ENCODE measurements at places on chromosomes 1 and 21. TPM values are rescaled to one million over a fixed set of nuclear protein-coding genes. Genes with fewer than 3 reads are reported as not detected.

- H3K27me3 ChIP-seq, result no peaks in the 10 kb centered on the region
- no peak for DNase-seq
- no peak overlapping the region for H3K4me3 ChIP-seq
- H3K4me1 ChIP-seq, result no peaks in the 10 kb centered on the region
Observed at GRCh38 chr1:57789936-57790335, 366.1 kb upstream of the DAB1 start.

The MROH9 gene
- total RNA-seq, result not detected

GRCh38 chr21:44903050-44903685, 17.5 kb downstream of the ITGB2 start:
- H3K4me3 ChIP-seq, result no peak overlapping the region
- no peak for DNase-seq
- peaks cover 48% of the 10 kb centered on the region for H3K36me3 ChIP-seq
- no peak overlapping the region for H3K27ac ChIP-seq

DNA sequence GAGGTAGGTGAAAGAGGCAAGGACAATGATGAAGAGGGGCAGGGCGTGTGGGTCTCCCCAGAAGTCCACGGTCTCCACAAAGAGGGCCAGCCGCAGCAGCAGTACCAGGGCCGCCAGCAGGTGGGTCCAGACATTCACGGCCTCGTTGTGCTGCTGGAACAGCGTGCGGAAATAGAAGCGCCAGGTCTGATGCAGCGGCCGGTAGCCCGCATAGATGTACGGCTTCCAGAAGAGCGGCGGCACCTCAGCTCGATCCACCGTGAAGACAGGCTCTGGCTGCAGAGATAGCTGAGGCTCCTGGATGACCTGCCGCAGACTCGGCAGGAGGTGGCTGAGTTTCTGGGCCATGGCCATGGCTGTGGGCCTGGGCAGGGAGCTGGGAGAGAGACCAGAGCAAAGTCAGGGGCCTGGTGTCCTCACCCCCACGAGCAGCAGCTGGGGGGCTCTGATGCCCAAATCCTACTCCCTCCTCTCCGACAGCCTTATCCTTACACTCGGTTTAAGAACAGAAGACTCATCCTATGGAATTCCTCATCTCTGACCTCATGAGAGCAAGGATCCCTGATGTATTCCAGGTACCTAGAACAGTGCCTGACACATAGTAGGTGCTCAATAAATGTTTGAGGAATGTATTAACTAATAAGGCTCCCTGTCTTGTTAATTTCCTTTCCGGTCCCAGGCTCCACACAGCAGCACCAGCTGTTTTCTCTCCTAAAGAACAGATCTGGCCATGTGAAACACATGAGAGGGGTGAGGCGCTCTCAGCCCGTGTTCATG, 4.4 kb upstream of the AUNIP start:
- H3K36me3 ChIP-seq, result peaks cover 1% of the 10 kb centered on the region
- DNase-seq, result no peak
- peaks cover 10% of the 10 kb centered on the region for H3K4me1 ChIP-seq

- no peaks in the 10 kb centered on the region for H3K36me3 ChIP-seq
- H3K4me1 ChIP-seq, result no peaks in the 10 kb centered on the region
- H3K4me3 ChIP-seq, result no peak overlapping the region
Observed at GRCh38 chr1:208161656-208162375, 82.4 kb downstream of the PLXNA2 start.

DNA sequence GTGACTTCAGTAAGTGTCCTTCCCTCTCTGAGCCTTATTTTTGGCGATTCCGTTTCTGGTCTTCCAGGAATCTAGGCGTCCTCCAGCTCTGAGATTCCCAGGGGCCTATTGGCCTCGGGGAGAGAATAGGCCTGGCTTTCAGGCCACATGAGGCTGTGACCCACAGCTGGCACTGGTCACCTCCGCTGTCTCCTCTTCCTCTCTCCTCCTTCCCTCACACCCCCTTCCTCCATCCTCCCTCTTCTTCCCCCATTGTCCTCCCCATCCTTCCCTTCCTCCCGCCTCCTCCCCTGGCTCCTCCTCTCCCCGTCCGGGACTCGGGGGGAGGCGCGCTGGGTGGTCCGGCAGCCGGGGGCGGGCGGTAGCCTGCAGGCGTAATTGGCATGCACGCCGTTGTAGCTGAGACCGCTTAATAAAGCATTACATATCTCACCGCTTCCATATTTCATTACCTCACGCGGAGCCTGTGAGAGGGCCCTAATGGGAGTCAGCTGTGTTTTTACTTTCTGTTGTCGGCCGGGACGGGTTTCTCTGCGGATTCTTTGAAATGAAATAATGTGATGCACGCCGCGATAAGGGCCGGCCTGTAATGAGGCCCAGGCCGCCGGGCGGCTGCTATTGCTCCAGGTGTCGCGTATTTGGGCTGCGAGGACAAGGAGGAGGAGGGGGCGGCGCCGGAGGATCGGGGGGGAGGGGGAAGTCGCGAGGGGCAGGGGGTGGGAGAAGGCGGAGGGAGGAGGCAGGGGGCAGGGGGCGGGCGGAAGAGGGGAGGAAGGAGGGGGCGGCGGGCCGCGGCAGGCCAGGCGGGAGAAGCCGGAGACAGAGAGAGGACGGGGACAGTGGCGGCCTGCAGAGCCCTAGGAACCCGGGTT, 95.3 kb downstream of the FOXD2 start:
- no peak overlapping the region for H3K27ac ChIP-seq
- H3K4me1 ChIP-seq, result peaks cover 8% of the 10 kb centered on the region
- no peaks in the 10 kb centered on the region for H3K36me3 ChIP-seq

GRCh38 chr1:206716870-206717673, 32.4 kb downstream of the MAPKAPK2 start:
- peak; percentile 37 for DNase-seq
- no peak overlapping the region for H3K4me3 ChIP-seq
- H3K4me1 ChIP-seq, result peaks cover 65% of the 10 kb centered on the region
- no peaks in the 10 kb centered on the region for H3K36me3 ChIP-seq
- H3K27me3 ChIP-seq, result no peaks in the 10 kb centered on the region

GRCh38 chr1:150479927-150480352, 7.3 kb upstream of the TARS2 start:
- no peak overlapping the region for H3K4me3 ChIP-seq
- no peak for DNase-seq
- peaks cover 7% of the 10 kb centered on the region for H3K4me1 ChIP-seq
- no peaks in the 10 kb centered on the region for H3K36me3 ChIP-seq
- no peak overlapping the region for H3K27ac ChIP-seq

- DNase-seq, result no peak
- no peak overlapping the region for H3K27ac ChIP-seq
- no peaks in the 10 kb centered on the region for H3K4me1 ChIP-seq
- no peak overlapping the region for H3K4me3 ChIP-seq
Observed at GRCh38 chr1:47849005-47849521, 148.1 kb downstream of the TRABD2B start.

DNA sequence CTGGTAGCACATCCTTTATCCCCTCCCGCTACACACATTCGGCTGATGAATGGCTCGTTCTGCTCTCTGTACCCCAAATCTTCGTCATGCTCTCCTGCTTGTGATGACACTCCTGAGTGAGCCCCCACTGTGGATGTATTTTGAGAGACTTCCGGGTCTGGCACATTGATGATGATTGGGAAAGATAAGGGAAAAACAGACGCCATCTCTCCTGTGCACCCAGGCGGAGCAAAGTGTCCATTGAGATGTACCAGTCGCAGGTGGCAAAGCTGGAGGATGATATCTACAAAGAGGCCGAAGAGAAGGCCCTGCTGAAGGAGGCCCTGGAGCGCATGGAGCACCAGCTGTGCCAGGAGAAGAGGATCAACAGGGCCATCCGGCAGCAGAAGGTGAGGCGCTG, 27.9 kb upstream of the EFHD2 start:
- H3K36me3 ChIP-seq, result no peaks in the 10 kb centered on the region
- peaks cover 18% of the 10 kb centered on the region for H3K27me3 ChIP-seq
- H3K27ac ChIP-seq, result no peak overlapping the region

The CA6 gene
- 0.22 TPM for total RNA-seq

- no peaks in the 10 kb centered on the region for H3K36me3 ChIP-seq
- no peaks in the 10 kb centered on the region for H3K27me3 ChIP-seq
- no peak overlapping the region for H3K27ac ChIP-seq
- no peaks in the 10 kb centered on the region for H3K4me1 ChIP-seq
Observed at GRCh38 chr1:96095849-96096612, 625.6 kb upstream of the PTBP2 start.

GRCh38 chr21:43866260-43866629, 1.2 kb downstream of the AGPAT3 start:
- peaks cover 46% of the 10 kb centered on the region for H3K4me1 ChIP-seq
- peak; percentile 75 for DNase-seq
- peak overlapping the region; percentile 89 for H3K27ac ChIP-seq

- peak; percentile 80 for DNase-seq
- peak overlapping the region; percentile 38 for H3K4me3 ChIP-seq
Observed at GRCh38 chr1:1779691-1780597, 1.7 kb upstream of the NADK start.

DNA sequence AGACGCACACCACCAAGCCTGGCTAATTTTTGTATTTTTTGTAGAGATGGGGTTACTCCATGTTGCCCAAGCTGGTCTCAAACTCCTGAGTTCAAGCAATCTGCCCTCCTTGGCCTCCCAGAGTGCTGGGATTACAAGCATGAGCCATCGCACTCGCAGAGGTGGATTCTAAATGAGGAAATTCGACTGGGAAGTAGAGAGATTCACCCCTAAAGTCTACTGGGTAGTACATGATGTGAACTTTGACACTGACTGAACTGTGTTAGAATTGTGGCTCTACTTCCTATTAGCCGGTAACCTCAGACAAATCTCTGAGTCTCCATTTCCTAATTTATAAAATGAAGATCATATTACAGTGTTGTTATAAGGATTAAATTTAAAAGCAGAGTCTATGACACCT, 276.0 kb upstream of the NR5A2 start:
- H3K27me3 ChIP-seq, result peaks cover 1% of the 10 kb centered on the region
- H3K27ac ChIP-seq, result no peak overlapping the region
- no peaks in the 10 kb centered on the region for H3K4me1 ChIP-seq
- DNase-seq, result no peak
- no peak overlapping the region for H3K4me3 ChIP-seq
- no peaks in the 10 kb centered on the region for H3K36me3 ChIP-seq

DNA sequence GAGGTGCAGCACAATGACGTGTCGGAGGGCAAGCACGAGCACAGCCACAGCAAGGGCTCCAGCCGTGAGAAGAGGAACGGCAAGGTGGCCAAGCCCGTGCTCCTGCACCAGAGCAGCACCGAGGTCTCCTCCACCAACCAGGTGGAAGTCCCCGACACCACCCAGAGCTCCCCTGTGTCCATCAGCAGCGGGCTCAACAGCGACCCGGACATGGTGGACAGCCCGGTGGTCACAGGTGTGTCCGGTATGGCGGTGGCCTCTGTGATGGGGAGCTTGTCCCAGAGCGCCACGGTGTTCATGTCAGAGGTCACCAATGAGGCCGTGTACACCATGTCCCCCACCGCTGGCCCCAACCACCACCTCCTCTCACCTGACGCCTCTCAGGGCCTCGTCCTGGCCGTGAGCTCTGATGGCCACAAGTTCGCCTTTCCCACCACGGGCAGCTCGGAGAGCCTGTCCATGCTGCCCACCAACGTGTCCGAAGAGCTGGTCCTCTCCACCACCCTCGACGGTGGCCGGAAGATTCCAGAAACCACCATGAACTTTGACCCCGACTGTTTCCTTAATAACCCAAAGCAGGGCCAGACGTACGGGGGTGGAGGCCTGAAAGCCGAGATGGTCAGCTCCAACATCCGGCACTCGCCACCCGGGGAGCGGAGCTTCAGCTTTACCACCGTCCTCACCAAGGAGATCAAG, 107.5 kb upstream of the VAMP3 start:
- H3K36me3 ChIP-seq, result no peaks in the 10 kb centered on the region
- no peaks in the 10 kb centered on the region for H3K27me3 ChIP-seq
- DNase-seq, result no peak

- H3K4me1 ChIP-seq, result peaks cover 38% of the 10 kb centered on the region
- DNase-seq, result peak; percentile 59
- peak within 1 kb of the TSS; percentile 90 for H3K4me3 ChIP-seq
- peak within 1 kb of the TSS; percentile 91 for H3K27ac ChIP-seq
- H3K27me3 ChIP-seq, result no peaks in the 10 kb centered on the region
- peaks cover 19% of the 10 kb centered on the region for H3K36me3 ChIP-seq
Observed at GRCh38 chr1:52601991-52602855, at the start of gene GPX7. GPX7 (plus strand) TSS chr1:52602371; CDS start chr1:52602410, 39 bp downstream.

GRCh38 chr1:19639999-19640362, 4.1 kb upstream of the NBL1 start:
- peaks cover 1% of the 10 kb centered on the region for H3K36me3 ChIP-seq
- DNase-seq, result no peak
- no peak overlapping the region for H3K4me3 ChIP-seq
- no peak overlapping the region for H3K27ac ChIP-seq
- peaks cover 6% of the 10 kb centered on the region for H3K4me1 ChIP-seq

The ADORA1 gene
- total RNA-seq, result not detected

GRCh38 chr1:36802018-36802417, 232.3 kb downstream of the GRIK3 start:
- H3K27ac ChIP-seq, result no peak overlapping the region
- H3K4me3 ChIP-seq, result no peak overlapping the region
- H3K36me3 ChIP-seq, result no peaks in the 10 kb centered on the region

DNA sequence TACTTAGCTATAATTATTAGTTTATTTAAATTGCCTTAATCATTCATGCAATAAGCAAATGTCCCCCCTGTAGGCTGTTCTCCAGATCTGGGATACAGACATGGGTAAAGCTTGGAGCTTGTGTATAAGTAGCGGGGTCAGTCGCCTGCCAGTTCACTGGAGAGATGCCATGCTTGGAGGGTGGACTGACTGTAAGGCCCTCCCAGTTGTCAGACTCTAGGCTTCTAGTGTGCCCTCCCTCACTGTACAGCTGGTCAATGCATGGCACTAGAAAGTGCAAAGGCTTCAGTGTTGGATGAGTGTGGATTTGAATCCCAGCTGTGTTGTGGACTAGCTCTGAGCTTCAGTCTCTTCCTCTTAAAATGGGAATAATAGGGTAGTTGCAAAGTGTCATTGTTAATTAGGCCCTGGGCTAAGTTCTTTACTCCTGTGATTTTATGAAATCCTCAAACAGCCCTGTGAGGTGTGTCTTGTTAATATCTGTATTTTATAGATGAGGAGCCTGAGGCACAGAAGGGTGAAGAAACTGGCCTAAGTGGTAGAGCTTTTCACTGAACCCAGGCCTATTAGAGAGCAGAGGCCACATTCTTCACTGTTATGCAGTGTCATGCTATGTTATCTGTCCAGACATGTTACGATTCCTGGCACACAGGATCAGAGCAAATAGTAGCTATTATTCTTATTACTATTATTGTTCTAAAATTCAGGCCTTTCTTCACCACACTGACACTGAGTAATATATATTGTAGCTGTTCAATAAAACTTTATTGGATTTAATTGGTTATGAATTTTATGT, 85.9 kb downstream of the ROR1 start:
- peaks cover 2% of the 10 kb centered on the region for H3K36me3 ChIP-seq
- H3K4me1 ChIP-seq, result no peaks in the 10 kb centered on the region
- DNase-seq, result no peak
- peaks cover 7% of the 10 kb centered on the region for H3K27me3 ChIP-seq

The METTL13 gene
- total RNA-seq, result 39.5 TPM

The SERPINC1 gene
- total RNA-seq, result not detected

- H3K4me3 ChIP-seq, result no peak overlapping the region
- no peak overlapping the region for H3K27ac ChIP-seq
- peaks cover 10% of the 10 kb centered on the region for H3K4me1 ChIP-seq
- DNase-seq, result no peak
- no peaks in the 10 kb centered on the region for H3K27me3 ChIP-seq
Observed at GRCh38 chr1:77499466-77499865, 183.0 kb downstream of the ZZZ3 start.
